Activated T-cell treated with anti-CD3 and anti-CD28 coated beads for 48 hours (primary cell): ENCODE measurements at places on chromosomes 11 and 22.

DNA sequence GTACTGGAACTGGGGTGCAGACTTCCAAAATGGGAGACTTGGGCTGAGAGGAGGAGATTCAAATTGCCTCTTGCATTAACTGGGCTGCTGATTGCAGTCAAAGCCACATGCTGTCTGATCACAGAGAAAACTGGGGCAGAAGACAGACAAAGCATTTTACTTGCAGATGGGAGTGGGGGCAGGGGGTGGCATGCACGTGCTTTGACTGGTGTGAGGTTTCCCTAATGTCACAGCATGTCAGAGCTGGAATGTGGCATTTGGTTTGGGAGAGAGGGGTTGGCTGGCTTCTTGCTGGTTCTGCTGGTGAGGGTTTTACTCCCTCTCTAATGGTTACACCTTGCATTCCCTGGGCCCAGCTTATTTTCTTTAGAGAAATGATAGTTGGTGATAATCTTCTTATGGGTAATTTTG is 2.9 kb downstream of the TUB start:
- DNase-seq: no peak

GRCh38 chr11:35272391-35272902 is 133.5 kb downstream of the CD44 start:
- peak; percentile 34 for DNase-seq

- DNase-seq: no peak
Observed at GRCh38 chr11:133981156-133981555, 24.4 kb upstream of the IGSF9B start.

- no peak for DNase-seq
Observed at GRCh38 chr11:39288011-39288410, 2171.4 kb downstream of the LRRC4C start.

DNA sequence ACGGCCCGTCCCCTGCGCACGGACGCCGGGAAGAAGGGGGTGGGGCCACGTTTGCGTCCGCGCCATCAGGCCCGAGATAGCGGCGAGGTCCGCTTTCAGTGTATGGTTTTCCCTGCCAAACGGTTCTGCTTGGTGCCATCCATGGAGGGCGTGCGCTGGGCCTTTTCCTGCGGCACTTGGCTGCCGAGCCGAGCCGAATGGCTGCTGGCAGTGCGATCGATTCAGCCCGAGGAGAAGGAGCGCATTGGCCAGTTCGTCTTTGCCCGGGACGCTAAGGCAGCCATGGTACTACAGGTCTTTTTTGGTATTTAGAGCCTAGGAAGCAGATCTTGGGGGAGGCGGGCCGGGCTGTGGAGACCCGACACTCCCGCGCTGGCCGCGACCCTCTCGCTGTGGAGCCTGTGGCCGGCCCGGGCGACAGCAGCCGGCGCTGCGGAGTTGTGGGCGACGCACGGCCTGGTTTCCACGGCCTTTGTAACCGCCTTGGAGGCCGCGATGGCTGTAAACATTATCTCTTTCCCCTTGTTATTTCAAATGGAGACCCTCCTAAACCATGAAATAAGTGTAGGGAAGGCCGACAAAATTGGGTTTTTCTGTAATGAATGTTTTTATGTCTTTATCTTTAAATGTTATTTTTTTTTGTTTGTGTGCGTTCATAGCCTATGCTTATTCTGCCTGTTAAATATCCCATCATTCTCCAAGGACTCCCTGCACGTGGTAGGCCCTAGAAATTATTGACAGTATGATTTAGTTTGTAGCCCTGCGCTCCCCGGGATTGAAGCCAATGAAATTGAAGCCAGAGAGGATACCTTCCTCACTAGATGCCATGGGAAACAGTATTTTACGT is at the start of gene AASDHPPT:
TSS of gene AASDHPPT (plus strand) at position 54 of the 847 bp plus-strand sequence. CDS start at position 103, 49 bp downstream.
- DNase-seq: no peak

GRCh38 chr11:120432056-120433018 is 79.2 kb upstream of the GRIK4 start:
- no peak for DNase-seq

- no peak for DNase-seq
Observed at GRCh38 chr11:108752297-108752751, 87.5 kb downstream of the DDX10 start.

DNA sequence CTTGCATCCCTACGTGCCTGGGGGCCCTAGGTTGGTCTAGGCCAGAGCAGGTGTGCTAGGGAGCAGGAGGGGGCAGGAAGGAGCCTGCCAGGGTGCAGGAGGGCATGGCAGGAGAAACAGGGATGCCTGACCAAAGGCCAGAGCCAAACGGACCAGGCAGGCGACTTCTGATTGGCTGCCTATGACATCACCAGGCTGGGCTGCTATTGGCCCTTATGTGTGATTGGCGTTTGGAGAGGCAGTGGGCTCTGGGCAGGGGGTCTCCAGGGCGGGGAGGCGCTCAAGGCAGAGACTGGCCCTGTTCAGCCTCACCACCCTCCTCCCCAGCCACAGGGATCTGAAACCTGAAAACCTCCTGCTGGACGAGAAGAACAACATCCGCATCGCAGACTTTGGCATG is 44.4 kb downstream of the MOB2 start:
- no peak for DNase-seq

DNA sequence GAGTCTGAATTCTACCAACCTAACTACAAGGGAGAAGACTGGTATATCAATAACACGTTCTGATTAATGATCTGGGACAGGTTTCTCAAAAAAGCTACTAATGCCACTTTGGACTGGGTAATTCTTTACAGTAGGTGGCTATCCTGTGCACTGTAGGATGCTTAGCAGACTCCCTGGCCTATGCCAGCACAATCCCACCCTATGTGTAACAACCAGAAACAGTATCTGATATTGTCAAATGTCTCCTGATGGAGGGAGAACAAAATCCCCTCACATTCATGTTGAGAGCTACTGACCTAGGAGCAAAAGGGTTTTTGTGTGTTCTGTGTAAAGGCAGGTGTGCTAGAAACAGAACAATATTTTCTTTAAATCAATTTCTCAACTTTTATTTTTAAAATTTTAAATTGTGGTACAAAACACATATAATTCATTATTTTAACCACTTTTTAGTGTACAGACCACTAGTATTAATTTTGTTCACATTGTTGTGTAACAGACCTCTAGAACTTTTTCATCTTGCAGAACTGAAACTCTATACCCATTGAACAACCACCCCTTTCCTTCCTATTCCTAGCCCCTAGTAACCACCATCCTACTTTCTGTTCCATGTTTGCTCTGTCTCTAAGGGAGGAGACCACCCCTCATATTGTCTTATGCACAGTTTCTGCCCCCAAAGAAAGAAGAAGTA is 2.1 kb upstream of the MS4A6A start:
- DNase-seq: no peak

DNA sequence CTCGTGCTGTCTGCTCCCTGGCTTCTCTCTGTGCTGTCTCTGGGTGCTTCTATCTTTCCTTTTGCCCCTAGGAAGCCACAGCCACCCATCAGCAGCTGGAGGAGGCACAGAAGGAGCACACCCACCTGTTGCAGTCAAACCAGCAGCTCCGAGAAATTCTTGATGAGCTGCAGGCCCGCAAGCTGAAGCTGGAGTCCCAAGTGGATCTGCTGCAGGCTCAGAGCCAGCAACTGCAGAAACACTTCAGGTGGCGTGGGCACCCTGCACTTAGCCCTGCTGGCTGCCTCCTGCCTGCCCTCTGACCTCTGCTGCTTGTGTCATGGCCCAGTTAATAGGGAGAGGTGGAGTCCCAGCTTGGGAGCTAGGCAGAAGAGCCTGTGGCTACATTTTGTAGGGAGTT is 67.8 kb downstream of the CEP164 start:
- no peak for DNase-seq

GRCh38 chr11:112662554-112662953 is 298.7 kb upstream of the NCAM1 start:
- DNase-seq: no peak

DNA sequence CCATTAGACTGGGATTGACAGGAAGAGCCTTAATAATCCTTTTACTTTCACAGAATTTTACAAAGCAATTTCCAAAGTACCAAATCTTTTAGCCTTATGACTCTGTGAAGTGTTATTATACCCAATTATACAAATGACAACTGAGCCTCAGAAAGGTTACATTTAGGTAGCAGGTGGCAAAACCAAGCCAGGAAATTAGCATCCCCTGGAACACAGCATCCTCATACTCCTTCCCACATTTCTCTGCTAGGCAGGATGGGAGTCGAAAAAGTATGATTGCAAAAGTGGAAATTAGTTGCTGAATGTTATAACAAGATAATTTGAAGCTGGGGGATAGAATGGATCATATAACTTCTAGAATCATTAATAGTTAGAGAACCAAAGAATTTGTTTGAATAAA is 359.7 kb upstream of the PDGFD start:
- DNase-seq: no peak

GRCh38 chr11:26319906-26320305 is 12.0 kb upstream of the ANO3 start:
- no peak for DNase-seq

GRCh38 chr11:48025984-48026340 is 45.6 kb downstream of the PTPRJ start:
- DNase-seq: no peak

GRCh38 chr11:45102810-45103621 is 43.4 kb upstream of the PRDM11 start:
- peak; percentile 46 for DNase-seq

- DNase-seq: no peak
Observed at GRCh38 chr11:72758690-72759389, 6.6 kb upstream of the ARAP1 start.

- DNase-seq: no peak
Observed at GRCh38 chr22:25566186-25566897, 1.9 kb downstream of the GRK3 start.

GRCh38 chr22:38578505-38578904 is 8.5 kb upstream of the DMC1 start:
- DNase-seq: no peak

DNA sequence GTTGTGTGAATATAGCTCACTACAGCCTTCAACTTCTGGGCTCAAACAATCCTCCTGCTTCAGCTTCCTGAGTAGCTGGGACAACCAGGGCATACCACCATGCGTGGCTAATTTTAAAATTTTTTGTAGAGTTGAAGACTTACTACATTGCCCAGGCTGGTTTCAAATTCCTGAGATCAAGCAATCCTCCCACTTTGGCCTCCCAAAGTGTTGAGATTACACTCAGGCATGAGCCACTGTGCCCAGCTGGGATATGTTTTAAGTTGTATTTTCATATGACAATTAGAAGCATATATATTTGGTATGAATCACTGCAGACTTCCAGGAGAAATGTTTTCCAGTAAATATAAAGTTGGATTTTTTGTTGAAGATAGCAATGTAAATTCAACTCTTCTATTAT is 15.4 kb downstream of the DDX10 start:
- no peak for DNase-seq

DNA sequence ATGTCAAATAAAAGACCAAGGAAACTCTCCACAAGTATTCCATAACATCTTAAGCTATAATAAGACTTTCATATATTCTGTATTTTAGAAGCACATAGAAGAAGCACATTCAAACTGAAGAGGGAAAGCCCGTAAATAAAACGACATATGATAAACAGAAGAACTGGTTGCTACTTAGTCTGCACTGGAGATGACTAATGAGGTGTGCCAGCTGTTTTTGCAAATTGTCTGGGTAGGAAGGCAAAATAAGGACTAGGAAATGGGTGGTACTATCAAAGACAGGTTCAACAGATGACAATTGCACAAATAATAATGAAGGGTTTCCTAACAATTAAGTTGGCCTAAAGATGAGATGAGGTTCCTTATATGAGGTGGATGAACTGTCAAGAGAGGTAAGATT is 593.2 kb upstream of the CCDC179 start:
- no peak for DNase-seq

GRCh38 chr22:20604092-20604747 is 96.8 kb downstream of the MED15 start:
- no peak for DNase-seq

DNA sequence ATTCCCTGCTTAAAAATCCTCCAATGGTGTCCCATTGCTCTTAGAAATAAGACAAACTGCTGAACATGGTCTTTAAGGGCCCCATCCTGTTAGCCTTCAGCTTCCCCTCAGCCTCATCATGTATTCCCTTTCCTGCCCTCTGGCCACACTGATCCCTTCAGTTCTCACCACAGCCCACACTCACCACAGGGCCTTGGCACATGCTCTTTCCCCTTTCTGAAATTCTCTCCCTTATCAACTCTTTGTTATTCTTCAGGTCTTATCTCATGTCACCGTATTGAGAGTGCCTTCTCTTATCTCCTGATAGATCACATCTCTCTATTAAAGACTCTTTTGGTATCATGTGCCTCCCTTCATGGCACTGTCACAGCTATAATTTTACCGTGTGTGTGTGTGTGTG is 167.8 kb upstream of the MPPED2 start:
- no peak for DNase-seq

- DNase-seq: no peak
Observed at GRCh38 chr11:35112056-35112845, 26.7 kb upstream of the CD44 start.

- no peak for DNase-seq
Observed at GRCh38 chr11:35247428-35247827, 108.5 kb downstream of the CD44 start.

DNA sequence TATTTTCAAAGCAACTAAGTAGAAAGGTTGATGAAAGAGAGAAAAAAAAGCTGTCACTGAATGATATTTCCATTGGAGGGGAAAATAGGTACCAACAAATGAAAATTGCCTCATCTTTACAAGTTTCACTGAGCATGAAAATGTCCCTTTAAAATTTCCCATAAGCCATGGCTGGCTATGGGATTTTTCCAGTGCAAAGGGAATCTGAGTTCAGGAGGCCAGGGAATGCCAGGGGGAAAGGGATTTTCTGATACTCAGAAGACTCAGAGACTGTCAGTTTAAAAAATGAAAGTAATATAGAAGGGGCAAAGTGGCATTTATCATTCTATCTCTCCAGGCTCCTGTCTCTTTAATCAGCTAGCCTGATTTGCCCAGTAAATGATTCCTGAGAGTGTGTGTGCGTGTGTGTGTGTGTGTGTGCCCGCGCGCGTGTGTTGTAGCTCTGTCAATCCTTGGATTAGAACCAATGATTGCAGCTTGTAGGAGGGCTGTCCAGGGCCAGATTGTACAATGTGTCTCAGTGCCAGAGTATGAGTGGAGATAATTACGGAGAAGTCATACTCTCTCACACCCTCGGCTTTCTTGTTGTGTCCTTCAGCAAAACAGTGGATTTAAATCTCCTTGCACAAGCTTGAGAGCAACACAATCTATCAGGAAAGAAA is at the start of gene NTM:
TSS of gene NTM (plus strand) at position 526 of the 662 bp plus-strand sequence.
- no peak for DNase-seq

DNA sequence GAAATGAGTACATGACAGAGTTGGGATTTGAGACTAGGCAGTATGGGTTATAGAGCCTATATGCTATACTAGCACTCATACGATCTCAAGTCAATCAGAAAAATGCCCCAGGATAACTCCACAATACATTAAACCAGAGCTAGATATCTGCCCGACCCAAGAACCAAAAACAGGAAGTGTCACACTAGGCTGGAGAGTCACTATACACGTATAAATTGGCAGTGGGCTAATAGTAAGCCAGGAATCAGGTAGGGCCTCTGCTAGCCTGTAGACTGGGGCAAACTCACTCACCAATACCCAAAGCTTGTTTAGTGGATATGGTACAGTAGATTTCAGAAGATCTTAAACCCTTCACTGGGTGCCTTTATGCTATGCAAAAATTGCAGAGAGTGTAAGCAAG is 16.2 kb upstream of the EIF4G2 start:
- DNase-seq: no peak
